ENCODE measurements at places on chromosomes 4 and X.

- no peak for DNase-seq
Measured at GRCh38 chr4:181508601-181509000, 734.6 kb upstream of the TENM3 start.

GRCh38 chr4:190016369-190017289, 10.4 kb downstream of the FRG2 start:
- no peak for DNase-seq

- no peak for DNase-seq
Measured at GRCh38 chr4:74112399-74113105, 13.6 kb upstream of the CXCL2 start.

DNA sequence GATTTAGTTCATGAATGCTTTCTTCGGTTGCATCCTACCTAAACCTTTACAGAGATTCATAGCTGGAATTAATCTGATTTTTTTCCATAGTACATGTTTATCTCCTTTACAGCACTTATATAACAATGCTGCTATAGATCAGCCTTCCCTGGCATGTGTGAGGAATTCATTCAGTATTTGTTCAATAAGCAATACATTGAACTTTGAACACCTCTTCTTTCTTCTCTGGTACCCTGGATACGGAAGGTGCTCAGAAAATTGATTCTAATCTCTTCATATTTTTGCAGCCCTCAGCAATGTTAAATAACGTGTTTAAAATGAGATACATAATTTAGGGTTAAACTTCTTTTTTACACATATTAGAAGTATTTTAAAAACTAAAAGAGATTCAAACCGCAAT, 467.4 kb downstream of the TRIML1 start:
- DNase-seq, result no peak

GRCh38 chr4:155974476-155974749, 20.7 kb upstream of the CTSO start:
- DNase-seq, result no peak

GRCh38 chr4:174713821-174714220, 115.2 kb downstream of the GLRA3 start:
- no peak for DNase-seq

GRCh38 chr4:20592663-20593062, 107.6 kb upstream of the PACRGL start:
- no peak for DNase-seq

DNA sequence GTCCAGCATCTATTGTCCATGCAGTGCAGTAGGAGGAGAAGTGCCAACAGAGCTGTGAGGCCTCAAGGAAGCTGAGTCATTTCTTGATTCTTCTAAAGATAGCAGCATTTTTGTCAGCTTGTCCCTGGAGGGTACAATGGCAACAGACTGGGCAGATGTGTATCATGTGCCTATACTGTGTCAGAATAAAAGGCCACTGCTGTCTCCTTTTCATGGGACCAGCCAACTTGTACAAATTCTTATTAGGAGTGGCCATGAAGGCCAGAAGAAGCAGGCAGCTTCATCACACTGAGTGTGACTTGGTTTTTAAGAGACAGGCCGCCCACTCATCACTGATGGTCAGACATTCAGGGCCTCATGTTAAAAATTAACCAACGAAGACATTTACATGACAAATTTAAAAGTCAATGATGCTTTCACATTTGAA, 185.0 kb upstream of the FAM241A start:
- DNase-seq, result no peak

DNA sequence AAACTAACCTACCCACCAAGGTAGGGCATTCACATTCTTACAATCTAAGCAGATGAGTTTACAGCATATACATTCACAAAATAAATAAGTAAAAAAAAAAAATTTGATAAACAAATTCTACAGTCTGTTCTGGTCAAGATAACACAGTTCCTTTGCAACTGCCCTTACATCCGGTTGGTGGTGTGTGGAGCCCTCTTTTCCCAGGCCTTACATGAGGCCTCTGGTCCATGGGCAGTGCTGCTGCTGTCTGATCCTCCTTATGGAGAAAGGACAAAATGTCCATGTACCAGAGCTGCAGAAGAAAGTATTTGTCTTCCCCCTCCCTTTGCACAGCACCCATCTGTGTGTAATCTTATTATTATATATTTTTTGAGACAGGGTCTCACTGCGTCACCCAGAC, 2.2 kb upstream of the SEPTIN11 start:
- DNase-seq, result no peak

DNA sequence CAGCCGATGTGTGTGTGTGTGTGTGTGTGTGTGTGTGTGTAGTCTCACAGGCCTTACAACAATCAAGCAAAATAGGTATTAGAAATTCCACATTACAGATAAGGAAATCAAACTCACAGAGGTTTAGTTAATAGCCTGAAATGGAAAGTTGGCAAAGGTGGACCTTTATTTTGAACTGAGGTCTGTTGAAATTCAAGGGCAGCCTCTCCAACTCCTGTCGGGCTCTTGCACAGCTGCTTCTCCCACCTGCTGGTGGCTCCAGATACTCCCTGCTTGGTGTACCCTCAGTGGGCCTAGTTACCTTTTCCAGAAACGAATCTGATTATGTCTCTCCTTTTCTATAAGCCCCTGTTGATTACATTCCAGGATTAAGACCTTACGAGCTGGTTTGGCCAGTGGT, 195.9 kb downstream of the MGST2 start:
- no peak for DNase-seq

DNA sequence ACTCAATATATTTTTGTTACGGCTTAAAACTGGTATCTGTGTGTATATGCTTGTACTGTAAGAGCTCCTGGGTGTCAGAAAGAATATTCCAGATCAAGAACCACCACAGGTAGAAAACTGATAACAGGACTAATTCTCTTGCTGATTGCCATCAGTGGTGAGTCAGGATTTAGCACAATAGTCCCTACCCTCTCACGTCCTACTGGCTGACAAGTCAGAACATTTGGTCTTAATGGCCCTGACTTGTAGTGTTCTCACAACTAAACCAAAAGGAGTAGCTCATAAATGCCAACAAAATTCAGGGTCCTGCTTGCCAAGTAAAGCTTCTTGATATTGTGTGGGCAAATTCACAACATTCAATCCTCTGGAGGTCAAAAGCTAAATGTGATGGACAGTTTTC, 105.2 kb upstream of the MAB21L2 start:
- no peak for DNase-seq

DNA sequence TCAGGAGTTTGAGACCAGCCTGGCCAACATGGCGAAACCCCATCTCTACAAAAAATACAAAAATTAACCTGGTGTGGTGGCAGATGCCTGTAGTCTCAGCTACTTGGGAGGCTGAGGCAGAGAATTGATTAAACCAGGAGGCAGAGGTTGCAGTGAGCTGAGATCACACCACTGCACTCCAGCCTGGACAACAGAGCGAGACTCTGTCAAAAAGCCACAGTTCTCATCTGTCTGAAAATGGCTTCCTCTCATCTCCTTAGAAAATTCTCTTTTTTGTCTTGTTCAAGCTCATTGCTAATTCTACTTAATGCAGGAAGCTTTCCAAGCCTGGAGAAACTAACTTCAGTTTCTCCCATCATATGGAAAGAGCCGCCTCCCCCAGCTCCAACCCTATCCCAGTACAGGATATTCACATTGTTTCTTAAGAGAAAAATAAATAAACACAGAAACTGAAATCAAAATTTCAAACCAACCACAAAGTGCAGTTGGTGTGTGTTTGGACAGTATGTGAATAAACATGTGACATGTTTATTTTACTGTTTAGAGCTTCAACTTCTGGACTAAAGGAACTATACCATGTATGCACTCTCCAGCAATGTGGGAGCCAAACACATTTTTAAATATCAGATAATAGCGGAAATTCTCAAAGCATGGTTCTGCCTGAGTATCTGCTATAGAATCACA, 55.0 kb upstream of the GAB1 start:
- no peak for DNase-seq

DNA sequence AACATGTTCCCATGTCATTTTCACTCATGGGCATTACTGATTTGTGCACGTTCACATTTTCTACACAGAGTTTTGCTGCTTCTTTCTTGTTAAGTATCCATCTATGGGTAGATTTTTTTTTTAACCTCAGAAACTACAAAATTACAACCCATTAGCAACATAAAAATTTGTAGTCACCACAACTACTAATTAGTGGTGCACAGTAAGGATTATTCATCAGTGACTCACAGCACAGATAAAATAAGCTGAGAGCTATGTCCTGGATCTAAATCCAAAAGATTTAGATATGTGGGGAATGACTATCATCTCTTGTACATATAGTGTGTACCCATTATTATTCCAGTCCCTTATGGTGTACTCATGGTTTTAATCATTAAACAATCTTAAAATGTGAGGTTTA, 19.7 kb upstream of the AMELX start:
- no peak for DNase-seq

DNA sequence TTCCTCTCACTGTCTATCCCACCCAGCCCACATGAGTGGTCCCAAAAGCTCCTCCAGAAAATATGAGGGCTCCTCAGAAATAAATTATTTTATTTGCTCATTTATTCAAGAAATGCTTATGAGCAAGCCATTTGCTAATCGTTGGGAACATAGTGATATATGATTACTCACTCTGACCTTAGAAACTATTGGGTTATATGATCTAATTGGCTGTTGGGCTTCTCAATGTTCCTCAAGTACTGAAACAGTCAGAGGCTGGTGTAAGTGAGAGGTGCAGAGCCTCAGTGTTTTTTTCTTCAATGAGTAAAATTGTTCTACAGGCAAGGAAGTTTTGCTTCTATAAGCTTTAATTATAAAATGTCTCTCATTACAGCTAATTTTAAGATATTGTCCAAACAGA, 893.8 kb upstream of the INTU start:
- DNase-seq, result no peak

DNA sequence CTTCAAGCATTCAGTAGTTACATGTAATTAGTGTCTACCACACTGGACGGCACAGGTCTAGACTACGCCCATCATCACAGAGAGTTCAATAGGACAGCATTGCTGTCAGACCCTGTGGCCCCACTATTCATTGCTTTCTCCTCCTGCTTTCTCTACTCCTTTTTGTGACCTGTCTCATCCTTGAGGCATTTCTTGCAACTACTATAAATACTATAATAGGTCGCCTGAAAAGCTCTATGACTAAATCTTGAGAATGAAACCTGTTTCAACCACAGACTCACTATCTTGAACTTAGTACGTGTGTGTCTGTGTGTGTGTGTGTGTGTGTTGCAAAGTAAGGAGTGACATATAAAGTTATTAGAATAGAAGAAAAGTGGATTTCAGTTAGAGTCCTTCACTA, 252.9 kb upstream of the KLF3 start:
- DNase-seq, result no peak

- DNase-seq, result no peak
Measured at GRCh38 chr4:79913581-79913980, 159.4 kb downstream of the ANTXR2 start.

GRCh38 chr4:93232883-93233282, 595.7 kb upstream of the ATOH1 start:
- no peak for DNase-seq

DNA sequence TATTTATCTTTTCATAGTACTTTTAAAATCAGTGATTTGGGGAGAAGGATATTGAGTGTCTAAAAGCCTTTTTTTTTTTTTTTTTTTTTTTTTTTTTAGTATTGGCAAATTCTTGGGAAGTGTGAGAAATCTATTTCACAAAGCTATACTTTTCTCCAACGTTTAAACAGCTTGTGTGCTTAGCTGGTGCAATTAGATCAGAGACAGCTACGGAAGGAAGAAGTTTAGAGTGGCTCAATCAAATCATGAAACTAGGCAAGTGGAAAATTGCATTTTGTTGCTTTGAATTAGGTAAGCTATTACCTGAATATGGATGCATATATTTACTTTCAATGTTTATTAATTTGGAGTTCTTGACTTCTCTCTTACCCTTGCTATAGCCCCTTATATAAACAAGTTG, 1001.9 kb downstream of the PDHA2 start:
- DNase-seq, result no peak

DNA sequence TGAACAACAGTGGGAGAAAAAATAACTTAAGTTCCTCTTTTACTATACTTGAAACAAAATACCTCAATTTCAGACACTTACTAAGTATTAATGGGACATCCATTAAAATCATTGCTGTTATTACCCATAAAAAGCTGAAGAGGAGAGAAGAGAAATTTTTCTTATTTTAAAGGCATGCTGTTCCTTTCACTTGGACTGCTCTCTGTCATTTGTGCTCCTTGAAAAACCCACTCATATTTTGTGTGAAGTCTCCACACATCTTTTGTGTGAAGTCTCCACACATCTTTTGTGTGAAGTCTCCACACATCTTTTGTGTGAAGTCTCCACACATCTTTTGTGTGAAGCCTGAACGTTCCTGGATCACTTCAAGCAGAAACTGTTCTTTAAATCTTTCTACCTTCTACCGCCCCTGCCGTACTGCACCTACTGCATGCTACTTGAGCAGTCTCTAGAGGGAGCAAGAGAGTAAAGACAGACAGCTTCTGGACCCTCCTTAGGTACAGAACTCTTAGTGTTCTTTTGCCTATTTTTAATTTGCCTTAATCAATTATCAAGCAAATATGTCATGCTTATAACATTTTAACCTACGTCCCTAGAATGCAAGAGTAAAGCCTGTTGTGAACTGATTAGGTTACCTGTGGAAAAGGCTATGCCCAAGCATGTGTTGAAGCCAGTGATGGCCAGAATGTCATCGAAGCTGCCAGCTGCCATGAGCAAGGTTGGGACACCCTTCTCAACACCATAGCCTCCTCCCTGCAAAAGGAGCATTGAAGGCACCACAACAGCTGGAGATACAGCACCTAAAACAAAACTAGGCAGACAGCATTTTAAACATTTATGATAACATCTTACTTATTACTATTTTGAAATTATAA, 27.1 kb upstream of the SLC9B1 start:
- DNase-seq, result no peak
